Esophagus muscularis mucosa (tissue), 4 donors: ENCODE measurements at places on chromosomes 1 and 21. TPM values are rescaled to one million over a fixed set of nuclear protein-coding genes. Genes with fewer than 3 reads are reported as not detected.

GRCh38 chr1:156726549-156727226, 1.6 kb upstream of the METTL25B start:
- DNase-seq: no peak

DNA sequence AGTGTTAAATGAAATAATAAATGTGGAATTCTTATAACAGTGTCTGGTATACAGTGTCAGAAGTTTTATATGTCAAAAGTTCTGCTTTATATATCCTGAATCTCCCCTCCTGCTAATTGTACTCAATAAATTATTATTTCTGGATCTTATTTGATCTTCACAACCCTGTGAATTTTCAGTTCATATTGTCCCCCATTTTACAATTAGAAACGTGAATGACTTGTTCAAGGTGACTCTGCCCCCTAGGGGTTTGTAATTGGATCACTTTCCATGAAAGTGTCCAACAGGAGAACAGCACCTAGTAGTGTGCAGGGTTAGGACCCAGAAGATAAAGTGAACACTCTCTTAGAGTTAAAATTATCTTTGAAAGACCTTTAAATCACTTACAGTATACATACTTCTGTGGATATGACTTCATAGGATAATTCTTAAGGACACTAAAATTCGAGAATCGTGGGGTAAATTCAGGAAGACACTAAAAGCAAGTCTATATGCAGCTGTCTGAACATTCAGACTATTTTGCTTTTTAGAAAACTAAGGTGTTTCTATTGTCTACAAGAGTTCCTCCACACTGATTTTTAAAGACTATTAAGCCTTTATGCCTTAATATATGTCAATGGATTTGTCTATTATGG, 4.5 kb upstream of the DDR2 start:
- DNase-seq: no peak

KRTAP13-2 gene
- total RNA-seq: not detected

- no peak for DNase-seq
These were observed 19.7 kb upstream of the PGBD2 start for GRCh38 chr1:248886237-248886895.

DNA sequence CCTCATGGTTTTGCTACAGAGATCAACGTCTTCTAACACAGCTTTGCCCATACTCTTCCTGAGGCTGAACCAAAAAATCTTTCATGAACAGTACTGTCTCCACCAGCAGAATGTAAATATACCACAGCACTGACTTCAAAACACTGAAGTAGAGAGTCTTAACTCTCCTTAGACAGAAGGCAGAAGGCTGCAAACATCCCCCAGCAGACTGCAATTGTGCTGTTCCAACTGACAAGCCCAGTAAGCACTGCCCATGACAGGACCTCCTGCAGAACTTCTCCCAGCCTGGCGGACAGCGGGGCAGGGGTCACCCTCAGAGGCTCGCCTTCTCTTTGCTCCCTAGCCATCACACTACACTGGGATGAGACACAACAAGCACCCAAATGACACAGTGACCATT, 218.7 kb downstream of the RERE start:
- DNase-seq: no peak

DNA sequence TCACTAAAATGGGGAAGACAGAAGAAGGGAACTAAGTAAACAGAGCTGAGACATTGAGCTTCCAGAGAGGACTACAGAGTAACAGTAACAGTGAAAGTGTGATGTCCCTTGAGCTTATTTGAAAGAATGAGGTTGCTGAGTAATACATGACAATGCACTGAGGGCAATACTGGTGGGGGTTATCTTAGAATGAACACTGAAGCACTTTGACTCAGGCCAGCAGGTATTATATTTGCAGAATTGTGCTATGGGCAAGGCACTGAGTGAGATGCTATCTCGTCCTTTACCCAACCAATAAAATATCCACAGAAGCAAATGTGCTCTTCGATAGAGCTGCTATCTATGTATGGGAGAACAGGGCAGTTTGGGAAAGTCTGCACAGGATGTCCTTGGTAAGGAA, 133.2 kb downstream of the DISP1 start:
- no peak for DNase-seq

PCP4L1 gene
- 12.7 TPM for total RNA-seq

PROK1 gene
- not detected for total RNA-seq

DNA sequence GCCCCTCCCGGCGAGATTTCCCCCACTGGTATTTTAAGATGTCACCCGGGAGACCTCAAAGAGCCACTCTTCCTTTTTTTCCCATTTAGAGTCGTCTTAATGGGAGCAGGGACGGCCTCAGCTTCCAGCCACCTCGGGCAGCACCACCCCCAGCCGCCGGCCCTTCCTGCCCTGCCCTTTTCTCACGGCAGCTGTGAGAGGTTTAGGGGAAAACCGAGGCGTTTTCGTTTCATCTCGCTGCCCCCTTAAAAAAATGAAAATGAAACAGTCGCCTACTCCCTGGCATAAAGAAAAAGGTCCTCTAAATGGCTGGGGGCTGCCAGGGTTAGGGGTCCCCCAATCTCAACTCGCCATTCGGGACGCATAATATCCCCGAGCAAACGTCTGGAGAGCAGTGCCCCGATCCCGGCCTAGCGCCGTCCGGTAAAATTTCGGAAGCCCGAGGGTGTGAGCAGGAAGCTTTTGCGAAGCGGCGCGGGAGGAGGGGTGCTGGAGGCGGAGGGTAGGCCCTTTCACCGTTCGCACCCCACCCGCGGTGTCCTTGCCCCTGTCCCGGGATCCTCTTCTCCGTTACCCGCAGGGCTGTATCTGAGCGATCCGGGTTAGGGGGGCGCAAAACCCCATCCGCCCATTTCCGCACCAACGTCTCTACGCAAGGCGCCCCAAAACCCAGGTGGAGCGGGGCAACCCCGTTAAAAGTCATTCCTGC, 1.2 kb downstream of the RUNX3 start:
- no peak for DNase-seq

DNA sequence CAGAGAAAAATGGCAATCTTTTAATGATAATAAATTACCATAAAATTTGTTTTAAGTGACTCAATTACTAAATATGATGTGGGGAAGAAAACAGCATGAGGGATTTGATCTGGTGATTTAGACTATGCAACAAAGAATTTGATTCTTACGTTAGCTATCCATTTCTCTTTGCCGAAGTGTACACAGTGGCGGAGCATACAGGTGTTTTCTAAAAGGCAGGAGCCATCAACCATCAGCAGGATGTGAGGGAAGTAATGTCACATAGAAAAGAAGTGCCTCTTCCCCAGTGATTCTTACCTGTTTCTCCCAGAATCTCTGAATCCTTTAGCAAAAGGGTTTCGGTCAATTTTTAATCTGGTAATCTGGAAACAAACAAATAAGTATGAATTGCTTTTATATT, 74.3 kb downstream of the TBX15 start:
- no peak for DNase-seq

GRCh38 chr1:174976436-174977108, 23.2 kb upstream of the CACYBP start:
- no peak for DNase-seq
